ENCODE measurements at places on chromosomes 2 and 18. TPM values are rescaled to one million over a fixed set of nuclear protein-coding genes. Genes with fewer than 3 reads are reported as not detected.
A peak's percentile ranks its signal among the peaks of the same experiment; 100 is the strongest.

Gene LYG2
- not detected for total RNA-seq

Gene ALPP
- not detected for total RNA-seq

Gene NT5DC4
- total RNA-seq: not detected

Gene TNFAIP6
- not detected for total RNA-seq

Gene FSIP2
- total RNA-seq: 0.31 TPM

DNA sequence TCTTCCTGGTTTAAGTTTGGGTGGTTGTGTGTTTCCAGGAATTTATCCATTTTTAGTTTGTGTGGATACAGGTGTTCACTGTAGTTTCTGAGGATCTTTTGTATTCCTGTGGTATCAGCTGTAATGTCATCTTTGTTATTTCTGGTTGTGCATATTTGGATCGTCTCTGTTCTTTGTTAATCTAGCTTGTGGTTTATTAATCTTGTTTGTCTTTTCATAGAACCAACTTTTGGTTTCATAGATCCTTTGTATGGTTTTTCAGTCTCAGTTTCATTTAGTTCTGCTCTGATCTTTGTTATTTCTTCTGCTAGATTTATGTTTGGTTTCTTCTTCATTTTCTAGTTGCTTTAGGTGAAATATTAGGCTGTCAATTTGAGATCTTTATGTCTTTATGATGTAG is 202.4 kb upstream of the ZSWIM2 start:
- H3K4me3 ChIP-seq: no peak overlapping the region
- no peaks in the 10 kb centered on the region for H3K27me3 ChIP-seq
- no peaks in the 10 kb centered on the region for H3K36me3 ChIP-seq
- no peak overlapping the region for H3K27ac ChIP-seq

- H3K4me3 ChIP-seq: no peak overlapping the region
- H3K27me3 ChIP-seq: no peaks in the 10 kb centered on the region
- peaks cover 3% of the 10 kb centered on the region for H3K4me1 ChIP-seq
- peak overlapping the region; percentile 42 for H3K27ac ChIP-seq
- no peak for DNase-seq
Measured at GRCh38 chr2:54207666-54208195, 48.3 kb downstream of the TSPYL6 start.

DNA sequence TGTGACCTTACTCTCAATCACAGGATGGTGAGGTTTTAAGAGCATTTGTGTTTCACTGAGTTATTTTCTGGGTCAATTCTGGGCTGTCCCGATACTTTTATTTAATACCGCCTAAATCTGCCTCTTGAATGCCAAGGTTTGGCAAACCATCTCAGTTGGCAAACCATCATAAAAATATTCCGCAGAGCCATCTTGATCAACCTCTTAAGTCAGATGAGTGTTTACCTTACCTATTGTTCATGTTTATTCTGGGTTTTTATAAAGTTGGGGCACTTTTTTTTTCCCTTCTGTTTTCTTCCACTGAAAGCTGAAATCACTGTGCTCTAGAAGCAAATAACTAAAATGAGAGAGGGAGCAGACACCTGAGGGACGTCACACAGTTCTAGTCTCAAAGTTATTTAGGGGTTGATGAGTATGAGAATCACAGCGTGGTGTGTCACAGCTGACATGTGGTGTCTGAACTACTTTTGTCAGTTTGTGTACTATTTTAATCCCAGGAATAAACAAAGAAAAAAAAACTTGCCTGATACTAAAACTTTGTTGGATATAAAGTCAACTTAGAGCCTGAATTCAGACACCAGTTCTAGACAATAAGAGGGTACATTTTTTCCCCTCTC is 48.6 kb downstream of the ETAA1 start:
- no peaks in the 10 kb centered on the region for H3K36me3 ChIP-seq
- DNase-seq: no peak
- no peak overlapping the region for H3K4me3 ChIP-seq
- H3K27ac ChIP-seq: no peak overlapping the region
- peaks cover 7% of the 10 kb centered on the region for H3K27me3 ChIP-seq

DNA sequence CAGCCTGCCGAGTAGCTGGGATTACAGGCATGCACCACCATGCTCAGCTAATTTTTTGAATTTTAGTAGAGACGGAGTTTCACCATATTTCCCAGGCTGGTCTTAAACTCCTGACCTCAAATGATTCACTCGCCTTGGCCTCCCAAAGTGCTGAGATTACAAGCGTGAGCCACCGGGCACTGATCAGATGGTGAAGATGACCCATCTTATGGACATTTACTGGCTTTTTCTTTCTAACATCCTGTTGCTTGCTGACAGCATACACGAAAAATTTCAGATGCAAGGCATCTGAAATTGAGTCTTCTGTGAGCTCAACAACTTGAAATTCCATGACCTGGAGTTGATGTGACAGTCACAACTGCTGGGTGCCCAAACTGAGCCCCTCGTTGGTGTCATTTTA is 859.5 kb upstream of the CNTNAP5 start:
- H3K27ac ChIP-seq: no peak overlapping the region
- H3K4me3 ChIP-seq: no peak overlapping the region
- H3K27me3 ChIP-seq: no peaks in the 10 kb centered on the region
- DNase-seq: no peak

GRCh38 chr2:119248751-119249150 is 25.1 kb downstream of the STEAP3 start:
- H3K36me3 ChIP-seq: no peaks in the 10 kb centered on the region
- no peaks in the 10 kb centered on the region for H3K27me3 ChIP-seq
- no peak for DNase-seq
- H3K4me1 ChIP-seq: no peaks in the 10 kb centered on the region
- no peak overlapping the region for H3K4me3 ChIP-seq

DNA sequence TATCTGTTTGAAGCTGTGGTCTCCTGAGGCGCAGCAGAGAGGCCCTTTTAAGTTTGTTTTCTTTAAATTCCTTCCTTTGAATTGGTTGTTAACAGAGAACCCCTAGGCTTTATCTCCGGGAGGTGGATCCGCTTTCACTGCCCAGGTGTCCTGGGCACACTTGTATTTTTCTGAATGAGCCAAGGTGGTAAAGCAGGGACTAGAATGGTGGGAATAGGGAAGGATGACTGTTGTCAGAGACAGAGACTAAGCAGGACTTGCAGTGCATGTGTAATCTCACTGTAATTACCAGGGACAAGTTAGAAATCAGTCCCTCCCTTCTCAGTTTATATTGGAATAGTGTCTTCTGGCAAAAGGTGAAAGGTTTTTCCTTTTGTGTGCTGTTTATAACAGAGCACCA is 72.8 kb downstream of the PHLPP1 start:
- no peak overlapping the region for H3K4me3 ChIP-seq
- no peak for DNase-seq

- no peak for DNase-seq
- no peaks in the 10 kb centered on the region for H3K27me3 ChIP-seq
- H3K4me1 ChIP-seq: no peaks in the 10 kb centered on the region
- H3K4me3 ChIP-seq: no peak overlapping the region
- no peaks in the 10 kb centered on the region for H3K36me3 ChIP-seq
Measured at GRCh38 chr2:187658952-187659525, 104.8 kb upstream of the TFPI start.

Data from activated naive CD8-positive, alpha-beta T cell treated with anti-CD3 and anti-CD28 coated beads, Interleukin-2, amount 10 ng/mL, durations not matched to agents 7 days and 5 days (primary cell).